ENCODE measurements at places on chromosomes 5 and 9.

DNA sequence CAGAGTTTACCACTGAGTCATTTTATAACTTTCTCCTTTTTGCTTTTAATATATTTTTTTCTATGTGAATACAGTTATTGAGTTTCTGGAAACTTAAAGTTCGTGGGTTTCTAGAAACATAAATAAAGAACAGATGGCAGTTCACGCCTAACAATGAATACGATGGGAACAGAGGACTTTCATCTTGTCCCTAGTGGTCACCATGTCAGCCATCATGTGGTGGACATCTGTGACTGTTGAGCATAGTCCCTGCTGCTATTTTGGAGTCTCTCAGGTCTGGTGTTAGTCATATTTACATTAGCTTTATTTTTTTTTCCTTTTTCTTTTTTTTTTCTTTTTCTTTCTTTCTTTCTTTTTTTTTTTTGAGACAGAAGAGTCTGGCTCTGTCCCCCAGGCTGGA, 85.3 kb downstream of the XRCC4 start:
- no peak for DNase-seq

- no peak for DNase-seq
Observed at GRCh38 chr5:74031536-74031935, 405.5 kb downstream of the ARHGEF28 start.

- no peak for DNase-seq
Observed at GRCh38 chr5:61362796-61363368, 30.8 kb downstream of the ZSWIM6 start.

DNA sequence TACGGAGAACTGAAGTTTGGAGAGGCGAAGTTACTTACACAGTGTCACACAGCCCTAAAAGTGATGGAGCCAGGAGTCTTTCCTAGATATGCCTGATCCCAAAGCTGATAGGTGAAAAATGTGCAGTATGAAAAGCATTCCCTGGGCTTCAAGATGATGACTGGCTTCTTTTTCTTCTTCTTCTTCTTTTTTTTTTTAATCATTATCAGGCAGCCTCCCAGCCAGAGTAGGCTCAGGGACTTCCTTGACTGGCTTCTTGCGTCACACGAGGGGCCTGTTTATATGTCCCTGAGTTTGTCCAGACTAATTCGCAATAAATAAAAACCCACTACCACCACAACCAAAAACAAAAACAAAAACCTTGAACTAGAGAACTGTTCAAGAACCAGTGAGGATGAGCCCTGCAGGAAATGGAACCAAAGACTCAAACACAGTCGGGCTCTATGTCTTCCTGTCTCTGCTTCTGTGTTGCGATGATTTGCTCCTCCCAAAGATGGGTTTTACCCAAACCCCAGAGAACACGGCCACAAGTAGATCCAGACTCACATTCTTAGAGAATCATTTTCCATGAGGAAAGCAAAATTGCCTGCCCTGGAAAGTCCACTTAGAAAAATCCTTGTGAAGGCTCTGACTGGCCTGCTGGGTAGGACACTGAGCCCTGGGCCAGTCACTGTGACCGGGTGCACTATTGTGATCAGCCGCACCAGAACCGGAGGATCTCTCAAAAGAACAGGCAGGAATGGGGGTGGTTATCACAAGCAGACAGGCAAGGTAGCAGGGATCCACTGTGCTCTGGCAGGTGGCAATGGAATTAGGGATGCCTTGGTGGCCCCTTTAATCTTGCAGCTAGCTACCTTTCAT, 38.0 kb upstream of the ADAM19 start:
- no peak for DNase-seq

- DNase-seq, result no peak
Observed at GRCh38 chr5:74616236-74617146, 24.0 kb downstream of the ENC1 start.

GRCh38 chr9:92954049-92954861, 6.9 kb downstream of the FGD3 start:
- DNase-seq, result no peak

DNA sequence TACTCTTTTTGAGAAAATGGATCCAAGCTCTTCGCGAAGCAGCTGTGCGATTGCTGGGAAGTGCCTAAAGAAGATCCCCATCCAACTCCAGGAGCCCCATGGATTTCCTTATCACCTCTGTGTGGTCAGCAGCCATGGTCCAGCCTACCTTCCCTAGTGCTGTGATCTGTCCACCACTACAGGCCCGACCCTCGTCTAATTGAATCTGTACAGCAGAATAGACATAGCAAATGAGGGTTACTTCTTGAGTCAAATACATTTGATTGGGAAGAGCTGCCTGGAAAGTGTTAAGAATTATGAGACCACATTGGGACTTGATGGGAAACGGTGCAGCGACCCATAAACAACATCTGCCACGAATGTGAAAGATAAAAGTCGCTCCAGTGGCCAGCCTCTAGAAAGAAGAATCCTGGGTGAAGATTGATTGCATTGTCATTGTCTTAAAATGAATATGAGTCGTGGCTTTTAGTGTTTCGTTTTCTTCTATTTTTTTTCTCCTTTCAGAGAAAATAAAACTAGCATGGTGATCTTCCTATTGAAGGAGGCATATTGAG, 118.4 kb downstream of the PAM start:
- no peak for DNase-seq

DNA sequence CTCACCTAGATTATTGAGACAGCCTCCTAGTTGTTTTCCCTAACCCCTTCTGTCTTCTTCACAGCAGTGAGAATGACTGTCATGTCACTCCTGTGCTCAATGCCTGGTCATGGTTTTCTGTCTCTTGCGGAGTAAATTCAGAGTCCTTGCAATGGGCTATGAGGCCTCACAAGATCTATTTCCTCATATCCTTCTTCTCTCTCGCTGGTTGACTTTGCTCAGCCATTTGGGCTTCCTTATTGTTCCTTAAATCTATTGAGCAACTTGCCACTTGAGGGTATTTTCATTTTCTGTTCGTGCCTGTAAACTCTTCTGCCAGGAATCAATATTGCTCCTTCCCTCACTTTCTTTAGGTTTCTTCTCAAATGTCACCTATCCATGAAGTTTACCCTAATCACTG, 9.0 kb downstream of the PPP3R2 start:
- peak; percentile 65 for DNase-seq

DNA sequence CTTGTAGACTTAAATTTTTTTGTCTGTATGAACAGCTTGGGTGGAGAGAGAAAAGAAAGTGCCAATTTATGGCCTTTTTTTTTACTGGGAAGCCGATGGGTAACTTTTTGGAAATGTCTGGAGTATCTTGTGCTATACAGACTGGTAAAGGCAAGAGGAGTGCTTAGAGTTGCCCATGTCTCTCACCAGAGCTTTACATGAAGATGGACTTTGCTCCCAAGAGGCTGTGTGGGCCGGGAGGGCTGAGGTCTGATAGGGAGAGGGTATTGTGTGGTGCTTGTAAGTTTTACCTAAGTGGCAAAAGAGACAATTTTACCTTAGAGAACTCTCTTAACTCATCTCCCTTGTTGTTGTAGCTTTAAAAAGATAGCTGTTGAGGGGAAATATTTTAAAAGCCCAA, 203.2 kb downstream of the SEMA6A start:
- no peak for DNase-seq

- DNase-seq, result no peak
Observed at GRCh38 chr9:37920471-37921167, 16.7 kb upstream of the SLC25A51 start.

DNA sequence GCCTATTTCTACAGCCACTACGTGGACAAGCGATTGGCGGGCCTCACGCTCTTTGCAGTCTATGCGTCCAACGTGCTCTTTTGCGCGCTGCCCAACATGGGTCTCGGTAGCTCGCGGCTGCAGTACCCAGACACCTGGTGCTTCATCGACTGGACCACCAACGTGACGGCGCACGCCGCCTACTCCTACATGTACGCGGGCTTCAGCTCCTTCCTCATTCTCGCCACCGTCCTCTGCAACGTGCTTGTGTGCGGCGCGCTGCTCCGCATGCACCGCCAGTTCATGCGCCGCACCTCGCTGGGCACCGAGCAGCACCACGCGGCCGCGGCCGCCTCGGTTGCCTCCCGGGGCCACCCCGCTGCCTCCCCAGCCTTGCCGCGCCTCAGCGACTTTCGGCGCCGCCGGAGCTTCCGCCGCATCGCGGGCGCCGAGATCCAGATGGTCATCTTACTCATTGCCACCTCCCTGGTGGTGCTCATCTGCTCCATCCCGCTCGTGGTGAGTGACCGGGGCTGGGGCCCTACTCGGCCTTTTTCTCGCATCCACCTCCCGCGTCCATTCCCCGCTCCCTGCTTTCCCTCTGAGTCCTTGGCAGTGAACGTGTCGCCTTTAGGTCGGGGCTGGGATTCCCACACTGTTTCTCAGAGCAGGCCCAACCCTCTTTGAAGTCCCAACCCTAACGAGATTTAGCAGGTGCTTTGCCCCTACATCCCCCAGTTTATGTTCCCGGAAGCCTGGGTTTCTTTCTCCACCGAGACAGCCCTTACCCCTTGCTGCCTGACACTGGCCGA, 1.8 kb downstream of the PTGER4 start:
- DNase-seq, result peak; percentile 47
